ENCODE measurements at places on chromosomes 4 and X. TPM values are rescaled to one million over a fixed set of nuclear protein-coding genes. Genes with fewer than 3 reads are reported as not detected.

Gene GUCY1B1
- total RNA-seq, result 0.59 TPM

Gene CXCR3
- total RNA-seq, result not detected

Gene KCNIP4
- total RNA-seq, result not detected

Gene NPNT
- 0.37 TPM for total RNA-seq

Gene GC
- total RNA-seq, result not detected

Gene FAT1
- total RNA-seq, result 157 TPM

GRCh38 chrX:70046978-70047377 lies 2.8 kb downstream of the AWAT2 start:
- DNase-seq, result no peak
- H3K27ac ChIP-seq, result no peak overlapping the region
- H3K4me1 ChIP-seq, result no peaks in the 10 kb centered on the region
- no peak overlapping the region for H3K4me3 ChIP-seq
- no peaks in the 10 kb centered on the region for H3K27me3 ChIP-seq

- no peaks in the 10 kb centered on the region for H3K4me1 ChIP-seq
- H3K27ac ChIP-seq, result no peak overlapping the region
- no peak overlapping the region for H3K4me3 ChIP-seq
These were observed 14.0 kb downstream of the RBMX start for GRCh38 chrX:136866337-136867095.

- peaks cover 5% of the 10 kb centered on the region for H3K27me3 ChIP-seq
- H3K4me3 ChIP-seq, result peak within 1 kb of the TSS; percentile 85
- no peak within 1 kb of the TSS for H3K27ac ChIP-seq
- peaks cover 17% of the 10 kb centered on the region for H3K36me3 ChIP-seq
These were observed at the start of gene COL4A5 for GRCh38 chrX:108439426-108439942. Gene COL4A5 (plus strand): TSS chrX:108439838. CDS start chrX:108440126, 288 bp downstream.

- H3K36me3 ChIP-seq, result no peaks in the 10 kb centered on the region
- H3K27me3 ChIP-seq, result no peaks in the 10 kb centered on the region
- H3K27ac ChIP-seq, result no peak overlapping the region
- H3K4me3 ChIP-seq, result no peak overlapping the region
- H3K4me1 ChIP-seq, result no peaks in the 10 kb centered on the region
- DNase-seq, result no peak
These were observed 129.8 kb upstream of the LIMCH1 start for GRCh38 chr4:41408150-41408549.

DNA sequence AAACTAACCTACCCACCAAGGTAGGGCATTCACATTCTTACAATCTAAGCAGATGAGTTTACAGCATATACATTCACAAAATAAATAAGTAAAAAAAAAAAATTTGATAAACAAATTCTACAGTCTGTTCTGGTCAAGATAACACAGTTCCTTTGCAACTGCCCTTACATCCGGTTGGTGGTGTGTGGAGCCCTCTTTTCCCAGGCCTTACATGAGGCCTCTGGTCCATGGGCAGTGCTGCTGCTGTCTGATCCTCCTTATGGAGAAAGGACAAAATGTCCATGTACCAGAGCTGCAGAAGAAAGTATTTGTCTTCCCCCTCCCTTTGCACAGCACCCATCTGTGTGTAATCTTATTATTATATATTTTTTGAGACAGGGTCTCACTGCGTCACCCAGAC lies 2.2 kb upstream of the SEPTIN11 start:
- no peak overlapping the region for H3K4me3 ChIP-seq
- H3K27ac ChIP-seq, result no peak overlapping the region
- DNase-seq, result no peak
- H3K36me3 ChIP-seq, result no peaks in the 10 kb centered on the region
- H3K4me1 ChIP-seq, result no peaks in the 10 kb centered on the region
- no peaks in the 10 kb centered on the region for H3K27me3 ChIP-seq

DNA sequence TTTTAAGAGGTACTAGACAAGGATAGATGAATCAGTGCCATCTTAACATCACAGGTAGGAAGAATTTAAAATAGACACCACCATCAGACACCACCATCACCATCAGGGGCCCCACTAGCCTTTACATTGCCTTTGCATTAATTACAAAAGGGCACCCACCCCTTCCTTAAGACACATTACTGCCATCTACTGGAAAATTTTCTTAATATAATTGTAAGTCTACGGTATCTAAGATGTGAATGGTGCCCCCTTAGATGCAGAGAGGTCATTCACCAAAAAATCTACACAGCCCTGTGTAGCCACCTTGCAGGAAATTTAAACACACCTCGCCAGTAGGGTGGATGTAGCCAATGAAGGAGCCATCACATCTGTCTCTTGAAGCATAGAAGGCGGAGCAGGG lies 184.1 kb downstream of the MID1IP1 start:
- no peak for DNase-seq
- H3K27ac ChIP-seq, result no peak overlapping the region

DNA sequence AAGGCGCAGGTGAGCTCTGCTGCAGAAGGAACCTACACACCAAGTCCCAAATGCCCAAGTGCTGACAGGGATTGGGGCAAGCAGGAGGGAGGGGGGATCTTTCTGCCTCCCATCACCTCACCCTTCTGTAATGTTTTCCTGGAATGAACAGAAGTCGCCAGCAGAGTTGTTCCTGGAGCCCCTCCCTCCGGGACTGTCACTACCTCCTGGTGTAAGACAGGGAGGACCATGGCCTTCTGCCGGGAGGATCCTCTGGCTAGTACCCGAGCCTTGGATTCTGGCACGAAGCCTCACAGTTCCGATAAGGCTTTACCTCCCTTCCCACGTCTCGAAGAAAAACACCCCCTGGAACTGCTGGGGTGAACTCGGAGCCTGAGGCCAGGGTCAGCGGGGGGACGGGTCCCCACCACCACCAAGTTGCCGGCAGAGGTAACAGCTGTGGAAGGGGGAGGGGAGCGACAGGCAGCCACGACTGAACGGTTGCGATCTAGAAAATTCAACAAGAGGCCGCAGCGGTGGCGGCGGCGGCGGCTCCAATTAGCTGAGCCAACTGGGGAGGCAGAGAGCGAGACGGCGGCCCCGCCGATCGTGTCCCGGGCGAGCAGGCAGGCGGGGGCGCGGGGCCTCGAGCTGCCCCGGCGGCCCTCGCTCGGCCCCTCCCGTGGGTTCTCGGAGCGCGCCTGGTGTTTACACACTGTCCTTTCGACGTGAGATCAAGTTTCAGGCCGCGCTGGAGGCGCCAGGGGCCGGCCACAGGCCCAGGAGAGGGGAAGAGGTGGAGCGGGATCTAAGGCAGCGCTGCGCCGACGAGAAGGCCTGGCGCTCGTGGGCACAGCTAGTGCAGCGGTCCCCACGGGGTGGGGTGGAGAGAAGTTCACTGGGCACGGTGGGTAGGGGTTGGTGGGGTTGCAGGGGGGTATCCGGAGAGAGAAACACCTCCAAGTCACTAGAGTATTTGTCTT lies 53.7 kb upstream of the BCOR start:
- DNase-seq, result peak; percentile 50
- H3K4me3 ChIP-seq, result peak overlapping the region; percentile 77
- no peak overlapping the region for H3K27ac ChIP-seq

GRCh38 chrX:134641346-134641745 lies 16.9 kb downstream of the PLAC1 start:
- no peaks in the 10 kb centered on the region for H3K27me3 ChIP-seq
- H3K4me1 ChIP-seq, result no peaks in the 10 kb centered on the region
- DNase-seq, result no peak
- H3K36me3 ChIP-seq, result peaks cover 2% of the 10 kb centered on the region
